ENCODE measurements at places on chromosomes 11 and 22.

GRCh38 chr11:2694995-2695939 is 4.5 kb downstream of the KCNQ1OT1 start:
- no peak for DNase-seq

- no peak for DNase-seq
Observed at GRCh38 chr11:17917556-17917955, 95.3 kb downstream of the SERGEF start.

GRCh38 chr11:2175659-2176058 is 4.0 kb upstream of the TH start:
- no peak for DNase-seq

DNA sequence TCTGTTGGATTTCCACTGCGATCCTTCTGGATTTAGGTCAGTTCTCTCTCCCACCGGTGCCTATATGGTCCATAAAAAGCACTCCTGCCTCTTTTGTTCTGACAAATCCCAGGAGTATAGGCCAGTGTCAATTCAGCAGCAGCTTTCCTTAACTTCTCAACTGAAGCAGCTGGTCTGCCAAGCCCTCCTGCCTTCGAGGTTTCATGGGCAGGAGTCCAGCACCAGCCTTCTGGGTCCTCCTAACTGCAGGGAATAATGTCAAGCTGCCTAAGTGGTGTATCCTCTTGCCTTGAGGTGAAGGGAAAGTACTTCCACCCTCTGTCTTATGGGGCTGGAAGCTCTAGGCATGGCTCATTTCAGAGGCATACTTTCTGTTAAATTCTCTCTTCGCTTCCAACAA is 149.4 kb upstream of the NCAM1 start:
- no peak for DNase-seq

DNA sequence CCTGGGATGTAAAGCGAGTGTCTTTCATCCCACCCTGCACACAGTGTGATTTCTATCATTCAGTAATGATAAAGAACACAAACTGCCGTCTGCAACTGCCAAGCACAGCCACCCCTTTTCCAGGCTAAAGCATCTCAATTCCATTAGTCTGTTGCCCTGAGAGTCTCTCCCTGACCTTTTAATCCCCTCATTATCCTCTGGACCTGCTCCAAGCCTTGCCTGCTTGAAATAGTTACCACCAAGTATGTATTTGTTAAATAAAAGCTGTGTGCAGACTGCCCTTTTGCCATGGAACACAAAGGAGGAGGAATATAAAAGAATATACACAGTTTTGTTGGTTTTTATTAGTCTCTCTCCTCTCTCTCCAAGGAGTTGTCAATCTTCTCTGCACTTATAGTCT is 13.0 kb downstream of the GRAP2 start:
- DNase-seq, result no peak
